Central memory CD4-positive, alpha-beta T cell (primary cell): ENCODE measurements at places on chromosomes 12 and 14.

- no peak for DNase-seq
Observed at GRCh38 chr14:92978229-92979021, 55.5 kb downstream of the CHGA start.

DNA sequence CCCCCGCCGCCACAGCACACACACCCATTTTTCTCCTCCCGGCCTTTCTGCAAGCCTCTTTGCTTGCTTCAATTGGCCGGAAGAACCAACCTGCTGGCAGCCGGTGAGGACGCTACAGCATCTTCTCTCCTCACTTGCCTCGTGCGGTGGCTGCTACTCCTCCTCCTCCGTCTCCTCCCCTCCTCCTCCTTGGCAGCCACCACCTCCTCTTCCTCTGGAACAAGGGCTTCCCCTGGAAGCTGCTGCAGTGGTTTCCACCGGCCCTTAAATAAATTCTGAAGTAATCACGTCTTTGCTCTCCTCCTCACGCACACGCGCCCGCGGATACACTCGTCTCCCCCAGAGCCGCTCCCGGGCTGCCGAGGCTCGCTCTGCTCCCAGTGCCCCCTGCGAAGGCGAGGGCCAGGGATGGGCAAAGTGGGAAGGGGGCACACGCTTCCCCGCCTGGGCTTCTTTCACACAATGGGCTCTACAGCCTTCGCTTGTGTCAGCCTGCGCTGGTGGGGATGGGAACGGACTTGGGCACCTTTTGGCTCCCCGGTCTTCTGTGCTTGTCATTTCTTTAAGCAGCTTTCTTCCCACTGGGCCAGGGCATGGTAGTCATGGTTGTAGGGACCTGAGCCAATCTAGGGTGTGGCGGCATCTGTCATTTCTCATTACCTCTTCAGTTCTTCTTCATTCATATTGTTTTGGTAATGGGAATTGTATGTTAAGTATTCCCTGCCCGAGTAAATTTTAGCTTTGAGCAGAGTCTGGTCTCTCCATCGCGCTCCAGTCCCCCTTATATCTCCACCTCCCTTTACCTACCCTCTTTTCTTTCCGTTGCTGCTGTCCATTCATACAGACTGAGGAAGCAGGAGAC is at the start of gene PPFIA2:
TSS of gene PPFIA2 (minus strand) at position 161 of the 862 bp plus-strand sequence.
- peak; percentile 12 for DNase-seq

DNA sequence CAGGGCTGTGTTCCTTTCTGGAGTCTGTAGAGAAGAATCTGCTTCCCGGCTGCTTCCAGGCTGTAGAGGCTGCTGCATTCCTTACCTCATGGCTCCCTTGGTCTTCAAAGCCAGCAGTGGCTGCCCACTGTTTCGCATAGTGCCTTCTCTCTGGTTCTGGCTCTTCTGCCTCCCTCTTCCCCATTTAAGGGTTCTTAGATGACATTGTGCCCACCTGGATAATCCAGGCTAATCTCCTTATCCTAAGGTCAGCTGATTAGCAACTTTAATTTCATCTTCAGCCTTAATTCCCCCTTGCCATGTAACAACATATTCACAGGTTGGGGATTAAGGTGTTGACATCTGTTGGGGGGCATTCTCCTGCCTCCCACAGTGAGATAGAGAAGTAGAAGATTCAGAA is 208.6 kb upstream of the TMTC1 start:
- no peak for DNase-seq

- no peak for DNase-seq
Observed at GRCh38 chr12:32483993-32484392, 84.6 kb downstream of the FGD4 start.
